ENCODE measurements at places on chromosomes 7 and 10.

- no peak for DNase-seq
These were observed 5.6 kb downstream of the IL2RA start for GRCh38 chr10:6056411-6057135.

GRCh38 chr10:1094112-1095057 is 38.2 kb downstream of the WDR37 start:
- no peak for DNase-seq

DNA sequence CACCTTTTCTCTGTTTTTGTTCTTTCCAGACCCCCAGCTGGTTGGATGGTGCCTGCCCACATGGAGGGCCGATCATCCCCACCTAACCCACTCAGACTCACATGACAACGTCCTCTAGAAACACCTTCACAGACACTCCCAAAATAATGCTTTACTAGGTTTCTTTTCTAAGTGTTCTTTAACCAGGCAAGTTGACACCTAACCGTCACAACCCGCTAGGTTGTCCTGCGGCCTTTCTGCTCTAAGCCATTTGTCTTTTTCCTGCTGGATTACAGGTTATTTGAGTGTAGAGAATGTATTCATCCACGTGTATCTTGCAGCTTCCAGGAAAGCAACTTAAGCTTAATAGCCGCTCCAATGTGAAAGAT is 54.8 kb downstream of the CHN2 start:
- no peak for DNase-seq

DNA sequence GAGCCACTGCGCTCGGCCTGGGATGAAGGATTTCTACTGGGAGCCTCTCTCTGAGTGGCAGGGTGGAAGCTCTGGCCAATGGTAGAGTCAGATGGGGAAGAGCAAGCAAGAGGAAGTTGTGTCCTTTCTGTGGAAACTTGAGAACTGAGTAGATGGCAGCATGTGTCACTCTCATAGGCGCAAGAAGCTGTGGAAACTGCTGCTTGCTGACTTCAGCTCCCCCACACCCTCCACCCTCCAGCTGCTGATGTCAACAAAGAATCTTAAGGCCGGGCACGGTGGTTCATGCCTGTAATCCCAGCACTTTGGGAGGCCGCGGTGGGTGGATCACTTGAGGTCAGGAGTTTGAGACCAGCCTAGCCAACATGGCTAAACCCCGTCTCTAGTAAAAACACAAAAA is 39.8 kb upstream of the SRGN start:
- no peak for DNase-seq

- DNase-seq, result no peak
These were observed 3.6 kb upstream of the HTR5A start for GRCh38 chr7:155066417-155066950.

GRCh38 chr7:106806556-106806955 is 58.5 kb upstream of the PIK3CG start:
- DNase-seq, result no peak

GRCh38 chr10:125060482-125060825 is 99.9 kb downstream of the CTBP2 start:
- DNase-seq, result no peak

DNA sequence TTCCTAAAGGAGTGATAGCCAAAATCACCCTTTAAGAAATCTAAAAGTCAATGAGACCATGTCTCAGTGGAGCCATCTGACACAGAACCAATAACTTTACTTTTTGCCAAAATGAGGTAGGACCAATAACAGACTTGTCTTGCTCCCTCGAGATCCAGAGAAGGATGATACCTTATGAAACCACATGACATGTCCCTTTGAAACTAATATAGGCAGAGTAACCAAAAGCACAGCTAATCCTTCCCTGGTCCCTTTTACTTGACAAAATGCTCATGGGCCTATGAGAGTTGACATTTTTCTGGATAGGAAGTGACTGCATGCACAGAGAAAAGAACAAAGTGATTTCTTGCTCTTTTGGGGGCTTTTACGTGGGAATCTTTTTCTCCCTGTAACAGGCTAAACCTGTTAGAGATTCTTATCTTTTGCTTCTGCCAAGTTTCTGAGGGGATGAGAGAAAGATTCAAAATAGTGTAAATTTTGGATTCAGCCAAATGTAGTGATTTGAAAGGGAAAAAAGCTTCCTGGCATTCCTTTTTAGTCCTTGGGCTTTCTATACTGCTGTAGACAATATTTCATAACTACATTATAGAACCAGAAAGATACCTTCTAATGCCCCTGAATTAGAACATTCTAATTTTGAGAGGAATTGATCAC is 87.6 kb downstream of the ARMH3 start:
- no peak for DNase-seq

GRCh38 chr7:50954716-50955115 is 172.0 kb upstream of the GRB10 start:
- no peak for DNase-seq

DNA sequence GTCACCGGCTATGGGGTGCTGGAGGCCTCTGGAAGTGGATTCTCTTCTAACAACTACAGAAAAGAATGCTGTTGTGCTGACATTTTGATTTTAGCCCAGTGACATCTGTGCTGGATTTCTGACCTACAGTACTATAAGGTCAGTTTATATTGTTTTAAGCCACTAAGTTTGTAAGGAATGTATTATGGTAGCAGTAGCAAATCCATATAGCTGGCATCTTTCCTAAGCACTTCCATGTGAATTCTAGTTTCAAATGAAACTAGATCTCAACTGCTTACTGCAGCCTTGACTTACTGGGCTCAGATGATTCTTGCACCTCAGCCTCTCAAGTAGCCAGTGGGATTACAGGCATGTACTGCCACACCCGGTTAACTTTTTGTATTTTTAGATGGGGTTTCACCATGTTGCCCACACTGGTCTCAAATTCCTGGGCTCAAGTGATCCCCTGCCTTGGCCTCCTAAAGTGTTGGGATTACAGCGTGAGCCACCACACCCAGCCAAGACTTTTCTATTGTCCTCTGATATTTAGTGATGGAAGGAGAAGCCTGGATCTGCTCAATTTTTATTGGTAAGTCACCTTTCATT is 414.0 kb downstream of the PHTF2 start:
- no peak for DNase-seq

DNA sequence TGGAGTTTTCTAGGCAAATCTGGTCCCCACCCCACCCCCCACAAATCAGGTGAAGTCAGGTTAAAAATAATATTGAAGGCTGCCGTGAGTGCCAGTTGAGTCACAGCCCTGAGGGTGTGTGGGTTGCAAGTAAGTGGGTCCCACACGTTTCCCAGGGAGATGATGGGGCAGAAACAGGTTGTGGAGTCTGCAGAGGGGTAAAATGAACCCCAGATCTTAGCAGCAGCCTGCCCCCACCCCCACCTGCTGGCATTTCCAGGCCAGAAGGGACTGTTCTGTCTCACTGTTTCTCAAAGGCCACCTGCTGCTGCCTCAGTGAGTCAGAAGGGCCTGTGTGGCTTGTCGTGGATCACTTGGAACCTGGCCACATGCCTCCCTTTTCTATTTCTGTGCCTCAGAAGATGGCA is 59.8 kb upstream of the SMNDC1 start:
- DNase-seq, result no peak

DNA sequence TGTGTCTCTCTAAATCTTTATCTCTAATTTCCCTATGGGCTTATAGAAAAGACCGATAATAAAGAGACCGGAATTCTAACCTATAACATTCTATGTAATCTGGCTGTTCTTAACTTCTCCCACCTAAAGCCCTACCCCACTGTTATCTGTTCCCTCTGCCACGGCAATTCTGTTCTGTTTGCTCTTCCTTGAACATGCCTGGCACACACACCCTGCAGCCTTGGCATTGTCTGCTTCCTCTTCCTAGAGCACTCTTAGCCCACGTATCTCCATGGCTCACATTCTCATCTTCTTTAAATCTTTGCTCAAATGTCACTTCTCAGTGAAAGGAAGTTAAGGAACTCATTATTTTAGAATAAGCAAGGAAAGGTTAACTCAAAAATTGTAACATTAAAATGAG is 309.2 kb downstream of the GPR158 start:
- no peak for DNase-seq

DNA sequence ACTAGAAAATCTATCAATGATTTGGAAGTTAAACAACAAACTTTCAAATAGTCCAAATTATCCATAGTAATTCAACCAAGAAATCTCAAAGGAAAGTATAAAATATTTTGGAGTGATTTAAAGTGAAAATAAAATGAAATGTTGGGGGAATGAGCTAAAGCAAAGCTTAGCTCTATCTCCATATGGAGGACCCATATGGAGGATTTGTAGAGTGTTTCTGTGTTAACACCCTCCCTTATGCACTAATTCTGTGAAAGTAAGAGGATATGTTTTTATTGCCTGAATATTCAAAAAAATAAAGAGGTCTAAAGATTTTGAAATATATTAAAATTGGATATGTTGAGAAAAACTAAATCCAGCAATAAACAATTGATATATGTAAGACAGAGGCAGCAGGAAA is 31.6 kb downstream of the CDC14C start:
- no peak for DNase-seq

DNA sequence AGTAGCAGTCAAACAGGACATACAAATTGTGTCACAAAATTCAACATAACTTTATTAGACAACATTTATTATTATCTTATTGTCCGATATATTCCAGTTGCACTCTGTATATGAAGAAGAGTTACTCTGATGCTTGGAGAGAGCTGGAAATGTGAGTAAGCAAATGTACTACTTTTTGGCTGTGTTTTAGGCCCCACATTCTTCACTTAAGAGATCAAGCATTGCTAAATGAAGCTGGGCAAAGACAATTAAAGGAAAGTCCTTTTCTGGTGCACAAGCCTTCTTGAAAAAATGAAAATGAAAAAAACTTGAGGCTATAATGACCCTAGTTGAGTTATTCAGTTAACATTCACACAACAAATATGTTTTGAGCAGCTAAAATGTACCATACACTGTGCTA is 26.1 kb downstream of the MYPN start:
- no peak for DNase-seq

DNA sequence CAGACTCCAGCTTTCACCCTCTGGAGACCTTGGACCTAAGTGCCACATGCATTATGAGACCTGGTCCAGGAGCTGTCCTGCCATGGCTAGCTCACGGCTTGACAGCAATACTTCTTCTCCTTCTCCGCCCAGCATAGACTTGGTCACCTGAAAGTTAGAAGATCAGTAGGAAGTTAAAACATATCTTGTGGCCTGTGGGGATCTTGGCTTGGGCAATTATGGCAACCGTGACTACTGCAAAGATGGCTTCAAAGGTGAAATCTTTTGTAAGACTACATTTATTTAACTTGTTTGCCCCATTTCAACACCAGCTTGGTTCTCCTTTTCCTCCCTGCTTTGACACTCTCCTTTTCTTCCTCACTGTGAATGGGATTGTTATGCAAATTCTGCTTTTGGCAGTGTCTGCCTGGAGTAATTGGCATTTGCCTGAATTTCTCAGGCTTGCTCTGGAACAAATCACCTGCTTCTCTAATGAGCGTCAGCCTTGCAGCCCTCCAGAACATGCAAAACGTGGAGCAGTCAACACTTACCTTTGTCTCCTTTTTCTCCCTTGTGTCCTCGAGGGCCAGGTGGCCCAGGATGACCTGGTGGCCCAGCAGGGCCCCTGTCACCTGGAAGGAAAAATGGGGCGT is 53.4 kb downstream of the COL17A1 start:
- DNase-seq, result no peak

DNA sequence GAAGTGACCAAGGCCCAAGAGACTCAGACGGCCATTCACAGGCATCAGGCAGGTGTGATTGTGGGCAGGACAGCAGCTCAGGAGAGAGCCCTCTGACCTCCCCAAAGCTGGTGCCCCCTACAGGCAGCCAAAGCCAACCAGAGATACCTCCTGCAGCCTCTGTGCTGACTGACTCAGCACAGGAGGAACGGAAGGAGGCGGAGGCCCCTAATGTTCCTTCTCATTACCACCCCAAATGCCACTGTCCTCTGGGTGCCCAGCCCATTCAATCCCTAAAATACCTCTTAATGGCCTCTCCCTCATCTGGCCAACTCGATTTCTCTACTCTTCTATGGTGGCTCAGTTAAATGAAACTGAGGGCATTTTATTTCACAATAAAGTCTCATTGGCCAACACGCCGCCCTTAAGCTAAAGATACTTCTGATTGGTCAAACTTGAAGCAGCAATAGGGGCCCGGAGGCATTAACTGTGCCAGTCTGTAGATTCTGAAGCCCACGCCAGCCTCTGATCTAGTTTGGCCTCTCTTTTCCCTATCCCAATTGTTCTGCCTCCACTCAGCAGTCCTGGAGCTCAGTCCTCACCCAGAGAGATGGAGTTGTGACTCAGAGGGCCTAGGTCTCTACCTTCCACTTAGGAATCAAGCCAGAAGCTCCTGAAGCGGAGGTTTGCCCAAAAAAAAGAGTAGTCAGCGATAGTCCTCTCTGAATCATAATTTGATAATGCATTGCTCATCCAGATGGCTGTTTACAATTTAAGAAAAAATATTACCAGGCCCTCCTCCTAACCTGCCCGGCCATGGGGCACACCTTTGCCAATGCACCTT is 1.2 kb downstream of the CYREN start:
- no peak for DNase-seq

GRCh38 chr10:132350946-132351345 is 19.0 kb downstream of the LRRC27 start:
- DNase-seq, result no peak

DNA sequence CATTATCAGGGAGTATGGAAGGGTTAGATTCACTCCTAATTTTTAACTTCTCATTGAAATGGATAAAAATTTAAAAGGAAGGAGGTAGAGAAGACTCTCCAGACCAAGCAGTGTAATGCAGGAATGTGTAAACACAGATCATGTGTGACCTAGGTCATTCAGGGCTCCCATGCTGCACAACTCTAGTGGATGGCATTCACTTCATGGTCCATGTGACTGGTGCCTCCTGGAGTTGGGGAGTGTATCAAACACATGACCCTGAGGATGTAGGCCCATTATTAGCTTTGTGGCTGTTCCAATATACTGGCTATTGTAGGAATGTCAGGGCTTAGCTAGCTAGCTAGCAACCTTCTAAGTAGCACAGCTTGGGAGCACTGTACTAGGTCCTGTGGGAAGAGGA is 109.9 kb downstream of the SLC25A13 start:
- no peak for DNase-seq

- DNase-seq, result no peak
These were observed 44.2 kb downstream of the ZMIZ1 start for GRCh38 chr10:79112881-79113431.

DNA sequence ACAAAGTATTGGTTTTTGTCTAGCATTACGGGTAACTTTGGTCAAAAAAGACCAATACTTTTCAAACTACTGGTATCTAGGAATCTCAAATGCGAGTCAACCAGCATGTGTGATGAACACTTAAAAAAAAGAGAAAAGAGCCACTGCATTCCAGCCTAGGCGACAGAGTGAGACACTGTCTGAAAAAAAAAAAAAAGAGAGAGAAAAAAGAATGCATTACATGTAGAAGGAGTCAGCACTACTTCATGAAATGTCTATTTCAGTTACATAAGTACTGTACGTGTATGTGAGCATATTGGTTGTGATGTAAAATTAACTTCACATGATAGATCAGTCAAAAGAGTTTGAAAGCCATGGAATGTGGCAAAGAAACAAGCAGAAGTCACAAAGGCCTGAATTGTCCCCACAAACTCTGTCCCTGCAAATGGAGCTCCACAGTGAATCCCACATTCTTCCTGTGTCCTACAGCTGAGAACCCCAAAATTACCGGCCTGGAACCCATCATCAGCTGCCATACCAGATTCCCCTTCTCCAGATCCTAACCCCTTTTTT is 1.6 kb downstream of the DENND11 start:
- DNase-seq, result no peak

Measured in hypothalamus (tissue), 51 donors.